ENCODE measurements at places on chromosomes 2 and 18. TPM values are rescaled to one million over a fixed set of nuclear protein-coding genes. Genes with fewer than 3 reads are reported as not detected.

The ALMS1 gene
- total RNA-seq: 8.0 TPM

The TUBA3D gene
- total RNA-seq: 6.8 TPM

The EFHD1 gene
- total RNA-seq: 5.1 TPM

The PROKR1 gene
- total RNA-seq: not detected

The DES gene
- 0.47 TPM for total RNA-seq

All from A549 treated with dexamethasone at 1 μM for 4 hours (cell line).